Fibroblast of skin of left biceps (primary cell): ENCODE measurements at places on chromosomes 5 and 9.
A peak's percentile ranks its signal among the peaks of the same experiment; 100 is the strongest.

- no peak for DNase-seq
Measured at GRCh38 chr9:97979788-97980478, 3.2 kb upstream of the ANP32B start.

DNA sequence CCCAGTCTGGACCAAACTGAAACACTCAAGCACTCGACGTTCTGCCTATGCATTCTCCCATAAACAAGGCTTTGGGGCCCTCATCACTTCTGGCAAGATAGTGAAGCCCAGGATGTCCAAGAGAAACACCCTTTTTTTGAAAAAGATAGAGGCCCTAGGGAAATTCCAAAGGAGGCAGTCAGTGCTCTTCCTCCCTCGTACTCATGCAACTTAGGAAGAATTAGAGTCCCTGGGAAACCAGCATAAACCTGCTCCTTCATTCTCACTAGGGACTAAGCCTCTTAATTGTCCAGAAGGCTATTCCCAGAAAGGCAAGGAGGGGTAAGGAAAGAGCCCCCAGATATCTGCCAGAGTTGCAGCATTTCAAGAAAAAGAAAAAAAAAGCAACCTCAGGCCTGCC is 7.8 kb upstream of the RUSC2 start:
- DNase-seq = no peak

DNA sequence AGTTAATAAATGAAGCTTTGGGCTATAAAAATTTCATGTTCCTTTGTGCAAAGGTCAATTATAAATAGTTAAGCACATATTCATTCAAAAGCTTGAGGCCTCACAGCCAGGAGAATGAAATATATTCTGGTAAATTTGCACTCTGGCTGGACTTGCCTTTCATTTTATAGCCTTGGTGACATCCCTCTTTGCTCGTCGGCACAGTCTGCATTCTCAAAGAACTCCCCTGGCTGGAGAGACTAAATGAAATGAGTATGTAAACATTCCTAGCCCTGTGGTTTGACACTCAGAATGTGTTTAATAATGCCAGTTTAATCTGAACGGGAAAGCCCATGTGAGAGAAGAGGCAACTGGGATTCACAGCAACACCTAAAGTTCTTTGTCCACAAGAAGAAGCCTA is 285.6 kb downstream of the BRINP1 start:
- DNase-seq = no peak

DNA sequence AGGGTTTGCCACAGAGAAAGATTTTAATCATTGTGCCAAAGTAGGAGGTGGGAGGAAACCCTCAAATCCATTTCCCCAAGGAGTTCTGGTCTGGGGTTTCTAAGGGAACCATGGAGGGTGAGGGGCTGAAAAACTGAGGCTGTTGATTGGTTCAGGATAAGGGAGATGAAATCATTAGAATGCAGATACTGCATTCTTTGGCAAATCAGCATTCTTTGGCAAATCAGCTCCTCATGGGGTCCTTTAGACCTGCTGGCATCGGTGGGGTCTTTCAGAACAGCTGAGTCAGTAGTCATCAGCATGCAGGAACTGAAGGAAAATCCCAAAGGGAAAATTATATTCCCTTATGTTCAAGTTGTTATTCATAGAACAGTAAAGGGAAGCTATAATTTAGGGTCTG is 585.5 kb downstream of the ISL1 start:
- DNase-seq = no peak

DNA sequence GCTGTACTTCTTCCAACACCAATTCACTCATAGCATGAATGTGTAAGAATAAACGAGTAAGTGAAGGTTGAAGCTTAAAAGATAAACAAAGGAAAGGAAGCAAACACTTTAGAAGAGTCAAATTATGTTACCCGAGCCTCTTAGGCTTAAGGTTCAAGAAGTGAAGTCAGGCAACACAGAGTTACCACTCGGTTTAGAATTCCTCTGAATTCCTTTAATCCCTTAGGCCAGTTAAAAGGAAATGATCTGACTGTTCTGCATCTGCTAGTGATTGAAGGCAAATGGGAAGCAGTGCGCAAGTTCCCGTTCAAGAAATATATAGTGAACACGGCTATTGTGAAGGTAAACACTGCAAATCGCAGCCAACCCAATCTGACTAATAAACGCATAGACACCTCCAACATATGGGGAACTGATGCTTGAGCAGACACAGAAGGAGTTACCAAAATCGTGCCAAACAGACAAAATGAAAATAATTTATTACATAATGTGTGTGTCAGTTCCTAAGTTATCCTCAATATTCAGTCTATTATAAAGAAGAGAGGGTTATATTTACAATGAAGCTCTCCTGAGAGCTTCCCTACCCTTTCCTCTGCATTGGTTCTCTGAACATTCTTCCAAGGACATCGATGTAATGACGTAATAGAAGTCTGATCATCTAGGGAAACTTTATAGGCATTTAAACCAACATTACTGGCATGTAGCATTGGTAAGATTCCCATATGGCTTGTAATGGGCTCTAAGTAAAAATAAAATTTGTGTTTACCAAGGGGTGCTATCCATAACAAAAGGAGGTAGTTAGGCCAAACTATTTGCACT is 837.1 kb upstream of the ZNF608 start:
- peak; percentile 52 for DNase-seq

- no peak for DNase-seq
Measured at GRCh38 chr5:180086816-180087399, 15.3 kb upstream of the RNF130 start.

- DNase-seq = peak; percentile 99
Measured at GRCh38 chr5:125484742-125485641, 738.6 kb upstream of the ZNF608 start.

DNA sequence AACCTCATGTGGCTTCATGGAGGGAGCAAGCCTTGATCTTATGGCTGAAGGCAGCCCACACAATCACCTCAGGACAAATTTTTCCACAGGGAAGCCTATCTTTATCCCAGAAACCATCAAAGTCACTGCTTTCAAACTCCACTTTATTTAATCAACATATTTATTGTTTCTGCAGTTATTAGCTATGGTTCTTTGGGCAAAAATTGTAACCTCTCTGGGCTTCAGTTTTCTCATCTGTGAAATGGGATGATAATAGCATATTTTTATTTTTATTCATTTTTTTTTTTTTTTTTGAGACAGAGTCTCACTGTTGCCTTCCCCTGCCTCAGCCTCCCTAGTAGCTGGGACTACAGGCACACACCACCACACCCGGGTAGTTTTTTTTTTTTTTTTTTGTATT is 2.1 kb upstream of the RPS14 start:
- no peak for DNase-seq

DNA sequence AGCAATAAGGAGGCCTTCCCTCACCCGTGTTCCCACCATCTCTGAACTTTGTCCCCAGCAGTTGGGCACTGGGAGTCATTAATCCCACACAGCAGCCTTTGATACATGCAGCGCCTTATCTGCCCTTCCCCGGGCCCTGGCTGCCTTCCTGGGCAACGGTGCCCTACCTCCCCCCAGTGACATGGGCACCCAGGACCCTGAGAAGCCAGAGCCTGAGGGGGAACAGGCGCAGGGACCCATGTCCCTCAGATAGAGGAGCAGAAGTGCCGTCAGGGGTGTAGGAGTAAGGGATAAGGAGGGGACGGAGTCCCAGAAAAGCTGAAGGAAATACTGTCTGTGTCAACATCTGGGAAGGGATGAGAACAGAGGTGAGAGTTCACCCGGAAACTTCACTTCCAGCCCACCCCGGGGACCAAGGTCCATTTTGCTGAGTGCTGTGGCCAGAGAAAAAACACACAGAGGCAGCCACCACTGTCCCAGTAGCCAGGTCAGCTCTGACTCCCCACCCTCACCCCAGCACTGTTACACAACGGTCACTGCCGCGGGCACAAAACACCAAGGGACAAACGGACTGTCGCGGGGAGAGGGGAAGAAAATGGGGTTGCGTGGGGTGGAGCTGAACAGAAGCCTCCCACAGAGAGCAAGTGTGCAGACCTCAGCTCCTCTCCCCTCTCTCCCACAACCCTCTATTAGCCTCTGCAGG is 3.8 kb downstream of the PCDH1 start:
- DNase-seq = no peak

GRCh38 chr5:94218374-94218773 is 400.0 kb downstream of the KIAA0825 start:
- peak; percentile 70 for DNase-seq

- DNase-seq = no peak
Measured at GRCh38 chr5:92884469-92884868, 696.5 kb downstream of the NR2F1-AS1 start.

DNA sequence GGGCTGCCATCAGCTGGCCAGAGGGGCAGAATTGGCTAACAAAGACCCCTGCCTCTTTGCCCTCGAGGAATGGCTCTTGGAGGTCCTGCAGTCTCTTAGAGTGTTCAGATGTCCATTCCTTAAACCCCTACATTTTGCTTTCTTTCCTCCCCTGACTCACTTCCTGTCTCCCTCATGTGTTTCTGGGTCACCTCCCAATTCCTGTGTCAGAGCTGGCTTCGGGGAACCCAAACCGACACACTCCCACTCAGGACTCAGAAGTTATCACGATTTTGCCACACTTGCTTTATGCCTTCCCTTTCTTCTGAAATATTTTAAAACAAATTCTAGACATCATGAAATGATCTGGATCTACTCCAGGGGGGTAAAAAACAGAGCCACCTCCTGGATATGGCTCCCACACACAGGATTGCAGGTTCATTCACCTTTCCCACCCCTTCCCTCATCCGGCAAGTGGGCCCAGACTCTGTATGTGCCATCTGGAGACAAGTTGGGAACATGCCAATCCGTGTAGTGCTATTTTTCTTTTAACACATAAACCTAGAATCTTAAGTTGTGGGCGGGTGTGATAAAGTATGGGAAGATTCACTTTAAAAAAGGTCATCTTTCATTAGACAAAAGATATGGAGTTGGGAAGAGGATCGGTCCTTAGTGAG is 145.7 kb downstream of the NXNL2 start:
- DNase-seq = no peak

DNA sequence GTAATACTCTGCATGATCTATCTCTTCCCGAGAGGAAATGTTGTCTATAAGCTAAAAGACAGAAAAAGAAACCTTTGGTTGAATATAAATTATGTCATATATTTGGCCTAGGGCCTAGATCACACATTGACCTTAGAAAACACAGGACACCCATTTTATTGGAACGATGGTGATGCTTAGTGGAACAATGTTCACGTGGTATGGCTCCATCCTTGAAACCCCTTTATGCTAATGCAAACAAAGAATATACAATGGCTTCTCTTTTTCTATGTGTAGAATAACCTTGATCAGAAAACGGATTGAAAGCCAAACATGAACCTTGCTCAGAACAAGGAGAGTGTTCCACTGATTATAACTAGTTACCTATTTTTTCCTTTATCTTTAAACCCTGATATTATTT is 24.5 kb downstream of the MRPS27 start:
- DNase-seq = no peak

DNA sequence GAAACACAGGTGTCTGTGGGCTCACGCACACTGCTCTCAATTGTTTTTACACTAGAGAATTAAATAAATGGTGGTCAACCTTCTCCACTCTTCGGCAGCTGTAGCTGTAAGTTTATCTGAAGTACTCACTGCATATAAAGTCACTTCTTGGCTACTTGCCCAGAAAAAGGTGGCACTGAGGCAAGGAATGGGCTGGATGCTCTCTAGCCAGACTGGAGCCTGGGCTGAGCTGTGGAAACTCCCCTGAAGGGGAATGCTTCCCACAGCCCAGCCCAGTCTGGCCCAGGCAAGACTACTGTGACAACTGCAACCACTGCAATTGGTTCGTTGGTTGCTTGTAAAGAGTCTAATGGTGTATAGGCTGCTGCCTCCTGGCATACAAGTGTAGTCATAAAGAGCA is 4.5 kb downstream of the LEAP2 start:
- no peak for DNase-seq

GRCh38 chr9:4430432-4431261 is 59.6 kb upstream of the SLC1A1 start:
- DNase-seq = no peak

DNA sequence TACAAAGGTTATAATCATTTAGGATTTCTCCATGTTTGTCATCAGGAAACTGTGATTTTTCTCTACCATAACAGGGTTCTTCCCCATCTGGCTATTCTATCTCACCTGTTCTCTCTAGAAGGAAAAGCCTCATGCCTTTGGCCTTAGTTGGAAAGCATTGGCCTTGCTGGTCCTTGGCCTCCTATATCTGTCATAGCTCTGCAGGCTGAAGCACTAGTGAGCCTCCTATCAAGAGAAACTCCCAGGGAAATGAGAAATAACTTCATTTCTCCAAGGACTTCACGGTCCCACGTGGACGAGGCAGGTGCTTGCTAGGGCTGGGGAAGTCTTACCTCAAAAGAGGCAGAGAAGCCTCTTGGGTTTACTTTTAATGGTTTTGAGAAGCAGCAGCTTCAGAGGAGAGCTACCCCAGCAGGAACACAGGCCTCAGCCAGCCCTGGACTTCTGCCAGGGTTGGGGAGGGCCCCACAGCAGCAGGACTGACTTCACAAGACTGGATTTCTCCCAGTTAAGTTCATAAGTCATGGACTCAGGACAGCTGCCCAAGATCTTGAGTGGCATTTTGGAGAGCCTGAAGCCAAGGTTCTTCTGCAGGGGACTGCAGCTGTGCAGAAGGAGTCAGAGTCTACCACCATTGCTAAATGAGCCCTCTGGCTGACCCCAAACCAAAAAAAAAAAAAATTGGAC is 15.8 kb upstream of the PSAT1 start:
- DNase-seq = no peak

DNA sequence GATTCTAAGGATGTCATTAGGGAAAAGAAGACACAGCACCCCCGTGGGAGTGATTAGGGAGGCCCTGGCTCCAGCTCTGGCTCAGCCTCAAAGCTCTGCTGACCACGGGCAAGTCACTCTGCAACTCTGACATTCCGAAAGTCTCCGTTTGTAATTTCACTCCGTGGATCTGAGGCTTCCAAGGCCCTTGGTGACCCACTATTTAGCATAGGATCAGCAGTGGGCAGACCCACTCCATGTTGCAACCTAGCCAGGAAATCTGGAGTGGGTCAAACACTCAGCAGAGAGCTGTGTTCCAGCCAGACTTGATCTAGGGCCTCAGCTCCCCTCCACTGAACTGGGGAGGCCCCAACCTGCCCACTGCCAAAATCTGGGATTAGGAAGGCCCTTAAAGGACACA is 11.8 kb downstream of the PHF19 start:
- no peak for DNase-seq

GRCh38 chr5:59976342-59976741 is 82.8 kb upstream of the PDE4D start:
- DNase-seq = no peak

- no peak for DNase-seq
Measured at GRCh38 chr5:109413458-109413857, 3.7 kb upstream of the PJA2 start.

GRCh38 chr5:55711507-55712022 is 559 bp downstream of the SLC38A9 start:
- DNase-seq = no peak
